ENCODE measurements at places on chromosomes 16 and 17.
A peak's percentile ranks its signal among the peaks of the same experiment; 100 is the strongest.

- DNase-seq, result no peak
These were observed 122.2 kb downstream of the RPTOR start for GRCh38 chr17:80666867-80667266.

- no peak for DNase-seq
These were observed 16.2 kb upstream of the COL1A1 start for GRCh38 chr17:50217591-50217990.

DNA sequence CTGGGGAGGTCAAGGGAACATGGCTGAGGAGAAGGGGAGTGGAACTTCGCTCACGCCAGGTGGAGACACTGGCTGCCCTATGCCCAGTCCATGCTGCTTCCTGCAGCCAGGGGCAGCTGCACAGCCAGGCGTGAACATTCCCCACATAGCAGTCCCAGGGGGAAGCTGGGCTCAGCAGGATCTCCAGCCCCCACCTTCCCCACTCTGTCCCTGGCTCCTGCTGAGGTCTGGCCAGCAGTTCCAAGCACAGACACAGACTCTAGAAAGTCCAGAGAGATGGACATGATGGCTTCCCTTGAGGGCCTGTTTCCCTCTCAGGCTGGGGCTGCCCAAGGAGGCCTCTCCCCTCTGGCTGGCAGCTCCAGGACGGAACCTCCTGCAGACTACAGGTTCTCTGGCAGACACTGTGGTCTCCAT, 9.3 kb downstream of the JUP start:
- DNase-seq, result no peak

DNA sequence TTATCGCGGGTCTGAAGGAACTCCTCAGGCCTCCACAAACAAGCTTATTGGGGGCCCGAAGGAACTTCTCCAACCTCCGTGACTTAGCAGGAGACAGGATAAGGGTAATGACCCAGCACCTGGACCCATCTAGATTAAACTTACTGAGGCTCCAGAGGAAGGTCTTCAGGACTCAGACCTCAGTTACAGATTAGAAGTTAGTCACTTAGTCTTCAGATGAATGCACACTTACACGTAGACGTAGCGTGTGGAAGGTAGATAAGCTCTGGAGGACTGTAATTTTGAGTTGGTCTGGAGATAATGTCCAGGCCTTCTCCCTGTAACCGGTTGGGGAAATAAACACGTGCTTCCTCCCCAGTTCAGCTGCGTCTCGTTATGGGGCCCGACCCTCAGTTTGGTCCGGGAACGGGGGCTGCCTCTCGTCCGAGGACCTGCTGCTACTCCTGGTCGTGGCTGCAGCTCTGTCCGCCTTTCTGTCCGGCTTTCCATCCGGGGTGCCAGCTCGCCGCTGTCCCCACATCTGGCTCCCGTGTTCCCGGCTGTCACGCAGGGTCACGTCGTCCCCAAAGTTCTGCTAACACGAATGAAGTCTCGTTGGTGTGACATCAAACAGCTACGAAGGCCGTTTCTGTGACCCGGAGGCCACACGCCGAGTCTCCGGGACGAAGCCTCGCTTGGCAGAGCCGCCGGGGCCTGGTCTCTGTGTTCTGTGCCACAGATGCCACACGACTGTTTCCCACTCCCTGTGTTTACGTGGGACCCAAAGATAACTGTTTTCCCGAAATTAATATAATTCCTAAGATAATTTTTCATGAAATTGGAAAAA, 11.8 kb upstream of the SECTM1 start:
- no peak for DNase-seq

DNA sequence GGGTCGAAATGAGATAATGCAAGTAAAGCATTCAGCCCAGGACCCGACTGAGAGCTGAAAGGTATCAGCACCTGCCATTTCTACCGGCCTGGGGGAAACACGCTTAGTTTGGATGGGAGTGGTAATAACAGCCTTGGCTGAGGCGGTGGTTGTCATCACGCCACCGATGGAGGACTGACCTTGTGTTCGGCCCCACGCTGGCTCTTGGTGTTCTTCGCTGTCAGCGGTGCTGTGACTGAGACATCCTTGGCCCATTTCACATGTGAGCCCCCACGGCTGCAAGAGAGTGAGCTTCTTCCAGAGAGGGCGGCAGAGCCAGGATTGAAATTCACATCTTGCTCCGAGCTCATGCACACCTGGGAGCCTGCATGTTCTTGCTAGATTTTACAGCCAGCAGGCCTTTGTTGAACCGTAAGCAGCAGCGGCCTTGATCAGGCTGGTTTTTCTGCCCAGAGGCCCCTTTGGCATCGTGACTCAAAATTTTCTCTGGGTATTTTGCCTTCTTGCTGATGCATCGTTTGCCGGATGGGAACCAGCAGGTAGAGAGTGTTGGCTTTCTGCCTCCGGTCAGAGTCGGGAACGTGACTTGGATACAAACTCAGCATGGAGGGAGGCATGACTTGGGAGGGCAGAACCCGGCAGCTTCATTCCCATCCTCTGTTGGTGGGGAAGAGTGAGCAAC, 341.5 kb downstream of the SNX29 start:
- DNase-seq, result no peak

DNA sequence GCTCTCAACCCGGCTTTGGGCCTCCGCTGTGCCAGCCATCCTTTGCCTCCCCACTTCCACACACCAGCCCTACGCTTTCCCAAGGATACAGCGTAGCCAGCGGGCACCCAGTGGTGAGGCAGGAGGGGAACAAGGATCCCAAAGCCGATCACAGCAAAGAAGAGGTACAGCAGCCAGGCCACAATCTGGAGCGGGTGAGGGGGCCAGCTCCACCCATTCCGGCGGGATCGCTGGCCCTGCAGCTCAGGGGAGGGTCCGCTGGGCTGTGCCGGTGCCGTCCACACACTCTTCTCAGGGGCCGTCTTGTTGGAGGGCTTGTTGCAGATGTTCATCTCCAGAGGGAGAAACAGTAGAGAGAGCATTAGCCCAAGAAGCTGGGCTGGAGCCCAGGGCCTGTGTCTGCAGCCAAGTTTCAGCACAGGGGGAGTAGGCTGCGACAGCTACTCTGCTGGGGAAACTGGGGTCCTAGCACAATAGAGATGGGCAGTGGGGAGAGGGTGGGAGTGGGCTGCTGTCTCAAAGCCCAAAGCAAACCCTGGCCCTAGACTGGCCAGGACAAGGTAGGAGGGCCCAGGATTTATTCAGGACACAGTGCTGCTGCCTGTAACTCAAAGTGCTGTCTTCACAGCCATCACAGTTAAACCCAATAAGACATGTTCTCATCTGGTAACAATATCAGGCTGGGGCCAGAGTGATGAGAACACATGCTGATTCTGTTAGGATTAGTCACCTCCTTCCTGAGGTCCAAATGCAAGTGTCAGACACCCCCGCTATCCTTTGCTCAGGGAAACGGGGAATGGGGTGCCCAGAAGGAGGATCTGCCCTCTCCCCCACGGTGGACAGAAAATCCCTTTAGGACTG, 9.9 kb downstream of the ZDHHC1 start:
- DNase-seq, result no peak

GRCh38 chr17:8700546-8700945, 44.1 kb downstream of the CCDC42 start:
- DNase-seq, result no peak

GRCh38 chr17:30961209-30962188, 9.3 kb upstream of the RNF135 start:
- DNase-seq, result peak; percentile 46

DNA sequence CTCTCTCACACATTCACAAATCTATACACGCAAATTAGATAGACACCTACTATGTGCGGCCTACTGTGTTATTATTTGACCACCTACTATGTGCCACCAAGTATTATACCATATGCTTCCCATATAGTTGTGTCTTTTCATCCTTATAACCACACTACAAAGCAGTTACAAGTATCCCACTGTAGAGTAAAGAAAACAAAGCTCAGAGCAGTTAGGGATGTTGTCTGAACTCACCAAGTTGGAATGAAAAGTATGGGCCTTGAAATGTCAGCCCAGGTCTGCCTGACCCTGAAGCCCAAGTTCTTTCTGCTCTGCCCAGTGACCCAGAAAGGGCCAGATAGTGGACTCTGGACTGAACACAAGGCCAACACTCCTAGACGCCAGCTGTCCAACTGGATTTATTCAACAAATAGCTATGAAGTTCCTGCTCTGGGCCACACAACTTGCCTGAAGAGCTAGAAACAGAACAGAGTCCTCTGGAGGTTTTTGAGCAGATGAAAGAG, 8.5 kb downstream of the KRT37 start:
- DNase-seq, result no peak

- DNase-seq, result no peak
These were observed 9.4 kb downstream of the KIAA0513 start for GRCh38 chr16:85037050-85037410.

DNA sequence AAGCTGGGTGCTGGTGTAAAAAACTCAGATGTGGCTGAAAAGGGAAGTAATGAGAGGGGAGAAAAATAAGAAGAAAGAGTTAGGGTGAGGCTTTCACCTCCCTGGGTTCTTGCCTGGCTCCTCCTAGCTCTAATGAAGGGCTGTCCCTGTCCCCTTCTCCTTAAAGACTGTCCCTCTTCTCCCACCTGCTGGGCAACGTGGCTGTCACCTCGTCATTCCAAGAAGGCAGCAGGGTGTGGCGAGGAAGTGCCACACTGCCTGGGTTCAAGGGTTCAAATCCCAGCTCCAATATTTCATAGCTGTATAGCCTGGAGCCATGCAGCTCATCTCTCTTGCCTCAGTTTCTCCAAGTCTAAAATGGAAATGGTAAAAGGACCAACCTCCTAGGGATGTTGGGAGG, 122.5 kb upstream of the CACNG5 start:
- no peak for DNase-seq

DNA sequence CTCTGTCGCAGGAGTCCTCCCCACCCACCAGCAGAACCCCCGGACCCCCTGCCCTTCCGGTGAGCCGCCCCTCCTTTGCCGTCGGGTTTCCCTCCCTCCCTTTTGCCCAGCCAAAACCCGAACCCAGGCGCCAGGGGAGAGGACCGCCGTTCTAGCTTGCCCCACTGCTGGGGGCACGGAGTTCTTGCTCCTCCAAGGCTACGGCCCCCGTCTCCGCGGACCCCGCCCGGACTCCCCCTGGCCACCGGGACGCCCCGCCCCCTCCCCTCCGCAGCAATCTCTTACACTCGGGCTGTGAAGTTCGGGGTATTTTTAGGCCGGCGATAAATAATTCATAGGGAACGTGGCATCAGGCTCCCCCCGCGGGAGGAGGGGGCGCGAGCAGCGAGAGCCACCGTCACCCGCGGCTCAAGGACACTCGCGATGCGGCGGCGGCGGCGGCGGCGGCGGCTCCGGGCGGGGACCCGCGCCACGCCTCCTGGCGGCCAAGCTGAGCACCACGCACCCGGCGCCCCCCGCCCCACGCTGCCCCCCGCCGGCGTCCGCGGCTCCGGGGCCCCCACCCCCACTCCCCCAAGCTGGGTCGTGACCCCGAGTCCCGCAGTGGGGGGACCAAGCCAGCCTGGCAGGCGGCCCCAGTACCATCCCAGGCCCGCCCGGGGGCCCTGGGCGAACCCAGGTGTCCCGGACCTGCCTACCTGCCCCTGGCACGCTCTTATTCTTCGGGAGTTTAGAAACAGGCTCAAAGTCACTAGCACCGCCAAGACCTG, at the start of gene GRIN2C:
GRIN2C (minus strand) TSS at position 427 of the 770 bp plus-strand sequence. CDS start 4,793 bp downstream, outside the sequence.
- peak; percentile 35 for DNase-seq

GRCh38 chr16:50607447-50607846, 59.3 kb downstream of the NKD1 start:
- DNase-seq, result no peak

- no peak for DNase-seq
These were observed 230.7 kb downstream of the MAF start for GRCh38 chr16:79369796-79370195.

GRCh38 chr17:2237950-2238349, 65.6 kb downstream of the SMG6 start:
- no peak for DNase-seq

DNA sequence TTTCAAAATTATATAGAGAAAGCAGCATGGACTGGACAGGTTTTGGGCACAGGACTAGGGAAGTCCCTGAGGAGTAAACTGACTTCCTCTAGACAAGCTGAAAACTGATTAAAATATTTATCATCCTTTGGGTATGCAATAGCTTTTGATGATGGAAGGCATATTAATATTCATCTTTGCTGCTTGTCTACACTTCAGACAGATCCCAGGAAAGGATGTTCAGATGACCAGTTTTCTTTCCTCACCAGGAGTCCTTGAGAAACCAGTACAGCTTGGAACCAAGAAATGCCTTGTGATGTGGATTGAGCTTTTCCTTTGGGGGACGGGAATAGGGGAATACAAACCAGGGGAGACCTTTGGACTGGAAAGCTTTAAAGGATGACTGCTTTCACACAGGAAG, 195.5 kb downstream of the FTO start:
- DNase-seq, result no peak

GRCh38 chr17:29862951-29863350, 67.1 kb downstream of the SSH2 start:
- DNase-seq, result no peak

- DNase-seq, result no peak
These were observed 6.3 kb downstream of the GNPTG start for GRCh38 chr16:1357906-1358566.

GRCh38 chr16:53528797-53529196, 25.8 kb upstream of the AKTIP start:
- DNase-seq, result no peak

- DNase-seq, result no peak
These were observed 12.8 kb downstream of the STAC2 start for GRCh38 chr17:39212841-39213480.

DNA sequence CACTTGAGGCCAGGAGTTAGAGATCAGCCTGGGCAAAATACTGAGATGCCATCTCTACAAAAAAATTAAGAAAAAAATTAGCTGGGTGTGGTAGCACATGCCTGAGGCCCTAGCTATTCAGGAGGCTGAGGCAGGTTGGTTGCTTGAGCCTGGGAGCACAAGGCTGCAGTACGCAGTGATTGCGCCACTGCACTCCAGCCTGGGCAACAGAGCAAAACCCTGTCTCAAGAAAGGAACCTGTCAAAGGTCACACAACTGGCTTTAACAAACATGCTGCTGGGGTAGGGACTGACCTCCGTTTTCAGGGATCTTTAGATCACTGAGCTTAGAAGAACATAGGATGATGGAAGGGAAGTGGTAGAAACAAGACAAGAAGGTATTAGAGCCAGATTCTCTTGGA, 95.0 kb downstream of the IRX3 start:
- no peak for DNase-seq

DNA sequence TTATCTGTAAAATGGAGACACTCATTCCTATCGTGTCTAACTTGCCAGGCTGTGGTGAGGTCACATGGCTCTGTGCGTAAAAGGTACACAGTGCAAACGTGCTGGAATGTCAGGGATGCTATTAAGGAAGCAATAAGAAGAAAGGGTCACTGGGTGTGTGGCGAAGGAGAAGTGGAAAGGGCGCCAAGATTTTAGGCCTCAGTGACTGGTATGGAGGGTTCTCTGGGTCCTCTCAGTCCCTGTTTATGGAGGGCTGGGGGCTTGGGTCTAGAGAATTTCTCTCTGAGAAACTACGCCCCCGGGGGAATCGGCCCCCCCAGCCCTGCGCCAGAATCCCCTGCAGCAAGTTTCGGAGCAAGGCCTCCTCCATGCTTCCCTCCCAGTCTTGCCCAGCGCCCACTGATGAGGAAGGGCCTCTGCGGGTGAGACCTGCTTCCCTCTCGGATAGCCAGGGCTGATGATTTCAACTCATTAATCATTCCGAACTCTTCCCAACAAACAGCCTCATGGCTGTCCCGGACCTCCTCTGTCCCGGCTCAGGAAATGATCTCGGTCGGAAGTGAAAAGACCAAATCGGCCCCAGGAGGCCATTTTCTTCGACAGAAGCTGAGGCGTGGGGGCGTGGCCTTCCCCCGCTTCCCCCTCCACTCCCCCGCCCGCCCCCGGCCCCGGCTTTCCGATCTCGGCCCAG, 1.2 kb upstream of the HEXIM1 start:
- DNase-seq, result peak; percentile 73

- DNase-seq, result no peak
These were observed 22.4 kb upstream of the MFSD6L start for GRCh38 chr17:8821446-8822105.

GRCh38 chr17:70905796-70906195, 736.5 kb downstream of the KCNJ2 start:
- no peak for DNase-seq
